ENCODE measurements at places on chromosomes 4 and X.
A peak's percentile ranks its signal among the peaks of the same experiment; 100 is the strongest.

- no peak for DNase-seq
Measured at GRCh38 chr4:32462944-32463343, 1742.8 kb downstream of the PCDH7 start.

- DNase-seq, result no peak
Measured at GRCh38 chrX:107700317-107700774, 72.0 kb downstream of the PRPS1 start.

GRCh38 chrX:119871245-119871598, 311 bp downstream of the RNF113A start:
- no peak for DNase-seq

- peak; percentile 1 for DNase-seq
Measured at GRCh38 chrX:70664726-70665125, 220.1 kb downstream of the DLG3 start.

GRCh38 chrX:127708155-127708554, 344.0 kb downstream of the ACTRT1 start:
- peak; percentile 65 for DNase-seq

DNA sequence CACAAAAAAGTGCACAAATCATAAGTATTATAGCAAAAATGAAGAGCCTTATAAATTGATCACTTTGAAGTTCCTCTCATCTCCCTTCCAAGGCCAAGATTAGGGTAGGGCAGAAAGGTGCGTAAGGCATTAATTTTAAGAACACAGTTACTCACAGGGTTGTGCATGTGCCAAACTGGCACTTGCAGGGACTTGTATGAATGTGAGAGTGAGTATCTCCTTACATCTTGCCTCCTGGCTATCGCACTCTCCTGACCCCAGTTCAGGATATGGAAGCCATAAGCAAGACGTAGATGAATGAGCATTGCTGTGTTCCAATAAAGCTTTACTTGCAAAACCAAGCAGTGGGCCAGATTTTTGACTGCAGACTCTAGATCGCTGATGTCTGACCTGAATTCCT, 510.1 kb upstream of the AADAT start:
- no peak for DNase-seq

DNA sequence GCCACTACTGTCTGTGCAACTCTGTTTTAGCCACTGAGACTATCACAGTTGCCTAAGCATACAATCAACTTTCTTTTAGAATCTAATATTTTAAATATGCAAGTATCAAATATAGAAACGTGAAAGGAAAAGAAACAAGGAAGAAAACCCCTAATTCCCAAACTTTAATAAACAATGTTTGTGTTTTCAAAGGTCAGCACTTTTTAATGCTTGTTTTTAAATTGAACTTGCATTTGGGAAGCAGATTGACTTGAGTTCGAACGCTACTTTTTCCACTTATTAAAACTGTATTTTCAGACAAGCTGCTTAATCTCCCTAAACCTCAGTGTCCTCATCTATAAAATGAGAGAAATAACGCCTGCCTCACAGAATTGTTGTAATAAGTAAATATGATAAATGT, 185.8 kb upstream of the GPC4 start:
- DNase-seq, result no peak

DNA sequence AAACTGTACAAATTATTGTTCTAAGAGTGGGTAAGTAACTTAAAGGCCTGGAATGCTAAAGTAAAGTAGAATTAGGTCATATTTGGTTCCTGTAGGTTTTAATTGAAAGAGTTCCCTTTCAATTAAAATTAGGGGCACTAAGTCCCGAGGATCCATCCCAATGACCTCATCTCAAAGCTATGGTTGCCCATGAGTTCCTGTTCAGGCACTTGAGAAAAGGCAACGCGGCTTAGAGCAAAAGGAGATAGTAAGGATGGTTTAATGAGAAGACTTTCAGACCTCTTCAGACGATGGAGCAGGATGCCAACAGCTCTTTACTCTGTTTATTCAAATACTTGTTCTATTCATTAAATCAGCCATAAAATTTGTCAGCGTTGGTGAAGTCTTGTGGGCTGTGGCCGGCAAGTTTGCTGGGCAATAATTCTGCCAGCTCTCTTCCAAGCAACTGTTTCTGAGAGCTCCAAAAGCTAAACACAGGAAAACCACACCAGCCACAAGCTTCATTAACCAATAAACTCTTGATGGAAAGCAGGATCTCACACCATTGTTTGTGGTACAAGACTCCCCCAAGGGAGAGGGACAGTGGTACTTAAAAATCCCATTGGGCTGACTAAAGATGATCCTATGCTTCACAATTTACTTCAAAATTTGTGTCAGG, 167.4 kb downstream of the COL4A6 start:
- no peak for DNase-seq

DNA sequence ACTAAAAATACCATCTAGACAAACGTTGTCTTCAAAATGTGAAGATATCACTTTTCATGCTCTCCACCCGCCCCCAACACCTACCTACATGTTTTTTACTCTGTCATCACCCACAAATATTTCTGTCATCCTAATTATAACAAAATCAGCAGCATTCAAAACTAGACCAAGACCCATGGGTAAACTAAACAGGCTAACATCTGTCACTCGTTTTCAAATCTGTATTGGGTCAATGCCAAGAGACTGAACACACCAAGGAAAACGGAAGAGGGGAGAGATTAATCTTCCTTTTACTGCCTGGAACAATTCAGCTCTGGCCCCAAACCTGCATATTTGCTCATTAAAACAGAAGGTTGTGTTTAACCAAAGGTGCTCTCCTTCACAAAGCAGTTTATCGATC, 17.5 kb downstream of the FAM184B start:
- DNase-seq, result no peak

- DNase-seq, result no peak
Measured at GRCh38 chrX:110268886-110269285, 49.0 kb downstream of the AMMECR1 start.

DNA sequence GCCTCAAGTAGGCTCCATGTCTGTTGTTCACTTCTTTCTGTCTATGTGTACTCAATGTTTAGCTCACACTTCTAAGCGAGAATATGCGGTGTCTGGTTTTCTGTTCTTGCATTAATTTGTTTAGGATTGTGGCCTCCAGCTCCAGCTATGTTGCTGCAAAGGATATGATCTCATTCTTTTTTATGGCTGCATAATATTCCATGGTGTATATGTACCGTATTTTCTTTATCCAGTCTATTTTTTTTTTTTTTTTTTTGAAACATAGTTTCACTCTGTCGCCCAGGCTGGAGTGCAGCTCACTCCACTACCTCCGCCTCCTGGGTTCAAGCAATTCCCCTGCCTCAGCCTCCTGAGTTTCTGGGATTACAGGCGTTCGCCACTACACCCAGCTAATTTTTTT, 5.7 kb upstream of the TMEM150C start:
- DNase-seq, result no peak

GRCh38 chr4:82124365-82124764, 249.4 kb downstream of the HNRNPD start:
- no peak for DNase-seq

DNA sequence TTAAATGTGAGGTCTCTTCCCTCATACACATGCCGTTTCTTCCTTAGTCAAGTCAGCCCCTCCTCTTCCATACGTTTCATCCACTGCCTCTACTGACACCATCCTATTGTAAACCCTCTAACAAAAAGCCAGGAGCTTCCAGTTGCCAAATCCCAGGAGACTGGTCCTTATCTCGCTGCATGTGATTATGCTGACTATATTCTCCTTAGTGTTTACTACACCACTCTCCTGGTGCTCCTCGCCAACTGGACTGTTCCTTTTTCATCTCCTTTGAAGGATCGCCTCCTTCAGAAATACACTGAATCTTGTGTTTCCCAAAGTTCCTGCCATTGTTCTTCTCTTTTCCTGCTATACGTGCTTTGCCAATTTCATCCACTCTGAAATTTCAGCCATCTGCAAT, 27.7 kb downstream of the MAML3 start:
- DNase-seq, result no peak

DNA sequence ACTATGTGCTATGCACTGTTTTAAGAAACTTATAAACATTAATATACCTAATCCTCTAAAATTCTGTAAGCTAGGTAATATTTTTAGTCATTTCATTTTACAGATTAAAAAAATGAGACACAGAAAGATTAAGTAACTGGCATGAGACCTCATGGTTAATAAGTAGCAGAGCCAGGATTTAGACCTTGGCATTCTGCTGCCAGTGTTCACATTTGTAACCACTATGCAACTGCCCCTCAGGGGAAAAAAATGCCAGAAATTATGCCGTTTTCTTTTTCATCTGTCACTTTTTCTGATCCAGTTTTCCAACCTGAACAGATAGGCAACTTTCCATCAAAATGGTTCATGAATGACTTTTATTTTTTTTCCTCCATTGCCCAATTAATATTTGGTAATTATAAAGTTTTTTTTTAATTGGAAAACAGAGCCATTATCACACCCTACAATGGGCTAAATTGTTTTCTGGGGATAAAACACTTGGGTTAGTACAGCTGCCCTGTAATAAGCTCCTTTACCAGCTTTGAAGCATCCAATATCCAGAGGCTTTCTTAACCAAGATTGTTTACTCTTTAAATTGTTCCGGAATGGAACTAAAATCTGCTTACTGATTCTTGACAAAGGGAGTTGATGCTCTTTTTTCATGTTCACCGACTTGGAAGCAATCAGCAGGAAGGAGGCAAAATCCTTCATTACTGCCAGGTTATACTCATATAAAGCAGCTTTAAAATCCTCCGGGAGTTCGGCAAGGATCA, 56.4 kb upstream of the DDX60 start:
- DNase-seq, result no peak

DNA sequence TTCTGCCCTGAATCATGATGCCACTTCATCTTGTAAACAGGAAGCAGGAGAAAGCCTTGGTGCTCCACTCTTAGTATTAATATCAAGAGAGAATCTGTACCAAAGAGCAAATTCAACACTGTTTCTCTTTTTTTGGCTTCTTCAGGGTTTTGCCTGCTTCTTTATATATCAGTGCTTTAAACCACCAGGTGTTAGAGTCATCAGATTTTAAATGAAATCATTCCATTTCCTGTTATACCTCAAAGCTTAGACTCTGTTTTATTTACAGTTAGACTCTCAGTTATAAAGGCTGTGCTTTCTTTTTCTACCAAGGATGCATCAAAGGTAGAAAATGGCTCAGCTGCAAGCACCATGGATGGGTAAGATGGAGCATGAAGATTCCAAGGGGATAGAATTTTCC, 350.9 kb downstream of the CAMK2D start:
- DNase-seq, result no peak

DNA sequence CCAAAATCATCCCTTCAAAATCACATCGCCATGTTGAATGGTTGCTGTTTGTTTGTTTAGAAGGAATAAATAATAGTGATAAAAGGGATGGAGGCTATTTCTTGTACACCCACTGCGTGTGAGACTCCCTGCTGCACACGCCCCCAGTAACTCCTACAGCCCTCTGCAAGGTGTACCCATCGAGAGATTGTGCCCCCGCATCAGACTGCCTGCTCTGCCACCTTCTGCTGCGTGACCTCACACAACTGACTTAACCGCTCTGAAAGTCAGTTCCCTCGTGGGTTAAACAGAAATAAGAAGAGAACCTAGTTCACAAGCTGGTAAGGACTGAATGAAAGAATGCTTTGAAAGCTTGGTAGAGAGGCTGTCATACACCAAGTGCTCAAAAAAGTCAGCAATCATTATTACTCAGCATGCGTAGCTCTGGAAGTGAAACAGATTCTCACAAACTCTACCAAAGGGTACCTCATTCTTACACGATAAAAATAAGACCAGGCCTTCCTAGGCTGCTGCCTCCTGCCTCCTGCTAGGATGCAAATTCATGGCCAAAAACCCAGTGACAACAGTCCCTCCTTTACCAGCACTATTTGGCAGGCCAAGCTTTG, 147.1 kb downstream of the CPEB2 start:
- no peak for DNase-seq

GRCh38 chrX:101390664-101391525, at the start of gene RPL36A:
TSS of gene RPL36A (plus strand) at chrX:101391011. CDS start at chrX:101391044, 33 bp downstream.
- DNase-seq, result peak; percentile 82

GRCh38 chr4:41572516-41572915, 34.6 kb downstream of the LIMCH1 start:
- no peak for DNase-seq

GRCh38 chrX:41369152-41369551, 35.2 kb downstream of the DDX3X start:
- no peak for DNase-seq

- no peak for DNase-seq
Measured at GRCh38 chr4:146647615-146648460, 9.1 kb downstream of the POU4F2 start.

DNA sequence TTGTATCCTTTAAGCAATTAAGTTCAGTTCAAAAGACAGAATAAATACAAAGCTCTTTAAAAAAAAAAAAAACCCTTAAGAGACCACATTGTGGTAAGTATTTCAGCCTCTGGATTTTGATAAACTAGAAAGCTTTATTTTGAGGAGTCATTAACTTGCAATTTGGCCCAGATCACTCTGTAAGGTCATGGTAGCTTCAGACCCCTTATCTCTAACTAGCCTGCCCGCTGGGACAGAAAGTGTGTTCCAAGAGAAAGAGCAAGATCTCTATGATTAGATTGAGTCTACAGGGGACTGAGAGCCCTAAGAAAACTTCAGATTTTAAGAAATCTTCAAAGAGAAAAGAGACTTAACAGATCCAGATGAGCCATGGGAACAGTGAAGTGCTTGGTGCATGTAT, 45.6 kb downstream of the GALNT7 start:
- no peak for DNase-seq

- no peak for DNase-seq
Measured at GRCh38 chrX:136228839-136229207, 22.4 kb downstream of the MAP7D3 start.

- no peak for DNase-seq
Measured at GRCh38 chr4:139171876-139172691, 4.9 kb downstream of the ELF2 start.

DNA sequence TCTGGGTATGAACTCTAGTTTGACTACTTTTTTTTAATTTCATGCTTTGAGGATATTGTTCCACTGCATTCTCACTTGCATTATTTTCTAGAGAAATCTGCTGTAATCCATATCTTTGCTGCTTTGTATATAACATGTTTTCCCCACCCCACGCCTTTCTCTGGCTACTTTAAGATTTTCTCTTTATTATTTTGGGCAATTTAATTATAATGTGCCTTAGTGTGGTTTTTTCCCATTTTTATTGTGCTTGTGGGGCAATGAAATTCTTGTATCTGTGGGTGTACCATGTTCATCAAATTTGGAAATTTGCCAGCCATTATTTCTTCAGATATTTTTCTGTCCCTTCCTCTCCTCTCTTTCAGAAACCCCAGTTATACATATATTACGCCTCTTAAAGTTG, 15.1 kb upstream of the PPP2R2C start:
- no peak for DNase-seq
